Activated CD4-positive, alpha-beta T cell treated with anti-CD3 and anti-CD28 coated beads for 36 hours (primary cell): ENCODE measurements at places on chromosomes 6 and 20.

DNA sequence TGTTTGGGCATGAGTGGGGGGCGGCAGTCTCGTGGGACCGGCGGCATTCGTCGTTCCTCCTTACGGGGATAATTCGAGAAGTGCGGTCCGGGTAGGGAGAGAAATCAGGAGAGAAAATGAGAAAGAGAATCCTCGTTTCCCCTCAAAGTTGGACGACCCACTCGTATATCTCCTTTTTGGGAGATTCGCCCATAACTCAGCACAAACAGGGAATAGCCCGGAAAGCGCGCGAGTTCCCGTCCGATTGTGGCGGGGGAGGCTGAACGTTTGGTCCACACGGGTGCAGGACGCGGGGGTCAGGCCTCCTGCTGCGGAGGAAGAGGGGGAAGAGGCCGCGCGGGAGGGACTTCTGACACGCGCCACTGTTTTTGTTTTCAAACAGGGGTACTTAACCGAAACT, 42.4 kb downstream of the POPDC3 start:
- no peak for DNase-seq

DNA sequence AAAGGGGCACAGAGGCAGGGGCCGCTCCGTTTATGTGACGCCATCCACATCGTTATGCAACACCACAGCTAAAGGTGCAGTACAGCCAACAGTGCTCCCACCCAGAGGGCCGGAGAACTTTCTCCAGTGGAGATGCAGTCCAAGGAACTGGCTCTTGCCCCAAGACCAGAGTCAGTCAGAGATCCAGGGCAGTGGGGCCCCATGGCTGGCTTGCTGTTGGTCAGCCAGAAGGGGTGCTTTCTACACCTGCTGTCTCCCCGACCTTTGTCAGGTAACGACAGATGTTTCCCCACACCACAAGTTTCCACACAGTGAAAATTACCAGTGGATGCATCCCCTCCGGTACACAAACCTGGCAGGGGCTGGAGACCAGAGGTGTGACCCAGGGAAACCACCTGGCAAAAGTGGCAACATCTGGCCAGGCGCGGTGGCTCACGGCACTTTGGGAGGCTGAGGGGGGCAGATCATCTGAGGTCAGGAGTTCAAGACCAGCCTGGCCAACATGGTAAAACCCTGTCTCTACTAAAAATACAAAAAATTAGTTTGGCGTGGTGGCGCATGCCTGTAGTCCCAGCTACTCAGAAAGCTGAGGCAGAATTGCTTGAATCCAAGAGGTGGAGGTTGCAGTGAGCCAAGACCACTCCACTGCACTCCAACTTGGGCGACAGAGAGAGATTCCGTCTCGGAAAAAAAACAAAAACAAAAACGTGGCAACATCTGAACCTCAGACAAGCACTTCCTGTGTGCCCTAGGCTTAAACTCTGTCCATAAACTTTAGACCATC, 34.9 kb downstream of the UBE2V1 start:
- no peak for DNase-seq

DNA sequence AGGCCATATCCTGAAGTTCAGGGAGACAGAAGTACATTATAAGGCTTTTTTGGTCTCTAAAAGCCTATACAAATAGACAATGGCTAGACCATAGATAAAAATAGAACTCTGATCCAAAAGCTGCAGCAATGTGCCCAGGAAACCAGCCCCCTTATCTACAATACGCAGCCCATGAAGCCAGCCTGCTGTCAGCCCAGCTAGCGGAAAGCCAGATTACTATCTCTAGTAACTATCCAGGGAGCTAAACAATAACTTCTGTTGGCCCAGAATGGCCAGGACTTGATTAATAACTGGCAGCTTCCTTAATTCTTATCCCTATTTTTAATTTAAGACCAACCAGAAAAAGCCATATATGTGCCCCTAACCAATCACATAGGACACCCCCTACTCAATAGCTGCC, 160.4 kb upstream of the SMLR1 start:
- no peak for DNase-seq

GRCh38 chr20:44479643-44480042, 4.0 kb downstream of the TTPAL start:
- DNase-seq: no peak

GRCh38 chr20:59994697-59995122, 36.5 kb downstream of the CDH26 start:
- DNase-seq: no peak

DNA sequence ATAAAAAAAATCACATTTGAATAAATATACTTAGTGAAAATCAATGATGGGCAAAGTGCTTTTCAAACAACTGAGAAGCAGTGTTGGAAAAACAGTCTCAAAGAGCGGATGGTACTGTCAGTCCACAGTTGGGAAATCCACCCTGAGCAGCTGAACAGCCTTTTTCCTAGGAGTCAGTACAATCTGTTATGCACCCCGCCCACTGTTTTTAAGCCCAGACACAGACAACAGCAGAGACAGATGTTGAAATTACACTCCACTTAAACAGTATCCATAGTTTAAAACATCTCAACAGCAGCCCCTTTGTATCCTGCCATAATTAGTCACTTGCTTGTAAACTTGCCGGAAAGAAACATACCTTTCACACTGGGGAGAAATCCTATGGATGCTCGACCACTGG, 372 bp downstream of the KIAA0408 start:
- DNase-seq: no peak

GRCh38 chr6:163162007-163162873, 252.3 kb upstream of the QKI start:
- DNase-seq: no peak

DNA sequence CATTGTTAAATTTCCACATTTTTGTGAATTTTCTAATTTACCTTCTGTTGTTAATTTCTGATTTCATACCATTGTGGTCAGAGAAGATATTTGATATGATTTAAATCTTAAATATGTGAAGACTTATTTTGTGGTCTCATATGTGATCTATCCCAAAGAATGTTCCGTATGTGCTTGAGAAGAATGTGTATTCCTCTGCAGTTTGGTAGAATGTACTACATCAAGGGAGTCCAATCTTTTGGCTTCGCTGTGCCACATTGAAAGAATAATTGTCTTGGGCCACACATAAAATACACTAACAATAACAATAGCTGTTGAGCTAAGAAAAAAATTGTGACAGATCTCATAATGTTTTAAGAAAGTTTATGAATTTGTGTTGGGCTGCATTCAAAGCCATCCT, 176.2 kb upstream of the PRND start:
- no peak for DNase-seq

GRCh38 chr6:52591832-52592231, 15.0 kb upstream of the TRAM2 start:
- DNase-seq: no peak

- DNase-seq: no peak
Measured at GRCh38 chr6:3190056-3190455, 32.7 kb upstream of the TUBB2A start.

GRCh38 chr20:44023515-44024371, 109.1 kb downstream of the TOX2 start:
- no peak for DNase-seq

- no peak for DNase-seq
Measured at GRCh38 chr20:24546232-24546892, 76.9 kb downstream of the SYNDIG1 start.

DNA sequence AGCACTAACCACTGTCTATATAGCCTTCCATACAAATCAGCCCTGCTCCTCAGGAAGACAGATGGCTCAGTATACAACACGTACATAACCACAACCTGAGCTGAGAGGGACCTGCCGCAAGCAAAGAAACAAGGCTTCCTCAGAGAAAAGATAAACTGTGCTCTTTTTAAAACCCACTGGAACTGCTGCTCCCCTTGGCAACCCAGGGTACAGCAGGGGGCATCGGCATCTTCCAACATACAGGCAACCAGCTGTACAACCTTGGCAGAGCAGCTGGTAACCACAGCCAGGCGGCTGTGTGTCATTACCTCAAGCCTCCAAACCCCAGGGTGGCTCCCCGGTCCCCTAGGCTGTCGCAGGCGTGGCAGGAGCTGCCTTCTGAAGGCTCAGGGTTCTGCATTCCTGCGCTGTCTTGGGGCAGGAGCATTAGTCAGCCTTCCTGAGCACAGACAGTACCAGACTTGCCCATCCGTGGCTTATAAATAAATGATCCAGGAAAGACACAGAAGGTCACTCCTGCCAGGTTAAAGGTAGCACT, 249.5 kb downstream of the ADGRG6 start:
- peak; percentile 82 for DNase-seq

- no peak for DNase-seq
Measured at GRCh38 chr6:166713434-166714186, 86.6 kb upstream of the RPS6KA2 start.

DNA sequence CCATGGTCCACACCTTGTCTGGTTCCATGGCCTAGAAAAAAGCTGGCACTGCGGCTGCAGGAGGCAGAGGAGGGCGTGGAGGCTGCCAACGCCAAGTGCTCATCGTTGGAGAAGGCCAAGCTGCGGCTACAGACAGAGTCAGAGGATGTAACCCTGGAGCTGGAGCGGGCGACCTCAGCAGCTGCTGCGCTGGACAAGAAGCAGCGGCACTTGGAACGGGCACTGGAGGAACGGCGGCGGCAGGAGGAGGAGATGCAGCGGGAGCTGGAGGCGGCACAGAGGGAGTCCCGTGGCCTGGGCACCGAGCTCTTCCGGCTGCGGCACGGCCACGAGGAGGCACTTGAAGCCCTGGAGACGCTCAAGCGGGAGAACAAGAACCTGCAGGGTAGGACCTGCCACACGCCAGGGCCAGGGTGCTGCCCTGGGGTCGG, 43.4 kb downstream of the MYH7B start:
- DNase-seq: no peak

GRCh38 chr6:41375598-41376151, 40.3 kb downstream of the NCR2 start:
- DNase-seq: no peak

- DNase-seq: no peak
Measured at GRCh38 chr6:89267918-89268317, 47.2 kb downstream of the GABRR2 start.

DNA sequence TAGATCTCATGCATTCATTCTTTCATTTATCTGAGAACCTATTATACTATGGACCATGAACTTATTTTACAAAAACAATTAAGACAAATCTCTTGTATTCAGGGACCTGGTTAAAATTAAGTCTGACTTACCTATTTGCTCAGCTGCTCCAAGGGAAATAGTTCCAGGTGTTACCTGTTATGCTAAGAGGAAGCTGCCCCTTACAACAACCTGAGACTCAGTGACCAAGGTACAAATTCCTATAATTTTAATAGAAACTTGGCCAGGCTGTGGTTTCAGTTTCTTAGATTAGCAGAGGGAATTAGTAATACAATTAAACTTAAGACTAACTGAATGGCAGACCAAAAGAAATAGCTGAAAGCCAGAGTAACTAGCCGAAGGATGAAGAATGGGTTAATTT, 48.2 kb upstream of the GMPR start:
- no peak for DNase-seq

DNA sequence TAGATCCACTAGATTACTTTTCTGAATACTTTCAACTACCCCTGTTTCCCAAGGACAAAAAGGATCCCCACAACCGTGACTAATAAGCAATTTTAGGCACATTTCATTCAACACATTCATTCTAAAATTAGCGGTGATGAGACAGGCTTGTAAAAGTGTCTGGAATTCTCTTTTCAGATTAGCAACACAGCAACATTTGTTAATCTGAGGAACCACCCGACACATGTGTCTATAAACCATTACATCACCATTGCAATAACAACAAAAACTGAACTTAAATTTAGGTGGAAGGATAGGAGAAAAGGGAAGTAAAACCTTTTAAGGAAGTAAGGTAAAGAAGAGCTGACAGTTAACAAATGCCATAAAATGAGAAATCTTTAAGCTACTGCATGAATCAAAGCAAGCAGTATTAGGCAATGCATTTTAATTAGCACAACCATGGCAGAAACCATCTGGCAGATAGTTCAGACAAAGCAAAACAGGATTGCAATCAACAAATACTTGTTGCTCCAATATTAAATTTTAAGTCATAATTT, 49.1 kb downstream of the MAP3K7 start:
- DNase-seq: no peak

GRCh38 chr6:111523484-111524167, 40.6 kb upstream of the REV3L start:
- no peak for DNase-seq

DNA sequence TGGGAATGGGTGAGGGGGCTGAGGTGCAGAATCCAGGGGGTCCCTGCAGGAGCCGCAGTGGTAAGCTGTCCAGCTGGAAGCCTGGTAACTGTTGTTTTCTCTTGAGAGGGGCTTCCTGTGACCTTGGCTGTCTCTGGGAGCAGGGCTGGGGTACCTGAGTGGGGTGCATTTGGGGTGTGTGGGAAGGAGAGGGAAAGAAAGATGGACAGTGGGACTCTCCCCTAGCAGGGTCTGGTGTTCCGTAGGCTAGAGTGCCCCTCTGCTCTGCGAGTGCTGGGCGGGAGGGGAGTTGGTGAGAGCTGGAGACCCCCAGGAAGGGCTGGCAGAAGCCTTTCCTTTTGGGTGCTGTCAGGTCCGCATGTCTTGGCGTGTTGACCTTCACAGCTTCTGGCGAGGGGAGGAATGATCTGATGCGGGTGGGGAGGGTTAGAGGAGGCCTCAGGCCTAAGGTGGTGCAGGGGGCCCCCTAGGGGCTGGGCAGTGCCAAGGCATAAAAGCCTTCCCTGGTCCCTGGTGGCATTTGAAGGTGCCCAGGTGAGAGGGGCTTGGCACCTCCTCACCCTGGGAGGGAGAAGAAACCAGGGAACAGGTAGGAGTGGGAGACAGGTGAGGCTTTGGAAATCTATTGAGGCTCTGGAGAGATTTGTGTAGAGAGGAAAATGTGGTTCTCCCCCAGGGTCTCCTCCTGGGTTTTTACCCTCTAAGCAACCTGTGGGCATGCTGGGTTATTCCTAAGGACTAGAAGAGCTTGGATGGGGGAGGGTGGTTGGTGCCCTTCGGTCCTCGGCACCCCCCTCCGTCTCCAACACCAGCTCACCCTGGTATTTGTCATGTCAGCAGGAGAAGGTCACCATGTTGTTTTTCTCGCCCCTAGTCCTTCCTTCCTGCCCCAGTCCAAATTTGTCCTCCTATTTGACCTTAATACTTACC, 3.3 kb downstream of the VEGFA start:
- peak; percentile 79 for DNase-seq

GRCh38 chr6:17653198-17653882, 53.2 kb downstream of the FAM8A1 start:
- no peak for DNase-seq

GRCh38 chr6:84669945-84670344, 94.5 kb downstream of the TBX18 start:
- no peak for DNase-seq

DNA sequence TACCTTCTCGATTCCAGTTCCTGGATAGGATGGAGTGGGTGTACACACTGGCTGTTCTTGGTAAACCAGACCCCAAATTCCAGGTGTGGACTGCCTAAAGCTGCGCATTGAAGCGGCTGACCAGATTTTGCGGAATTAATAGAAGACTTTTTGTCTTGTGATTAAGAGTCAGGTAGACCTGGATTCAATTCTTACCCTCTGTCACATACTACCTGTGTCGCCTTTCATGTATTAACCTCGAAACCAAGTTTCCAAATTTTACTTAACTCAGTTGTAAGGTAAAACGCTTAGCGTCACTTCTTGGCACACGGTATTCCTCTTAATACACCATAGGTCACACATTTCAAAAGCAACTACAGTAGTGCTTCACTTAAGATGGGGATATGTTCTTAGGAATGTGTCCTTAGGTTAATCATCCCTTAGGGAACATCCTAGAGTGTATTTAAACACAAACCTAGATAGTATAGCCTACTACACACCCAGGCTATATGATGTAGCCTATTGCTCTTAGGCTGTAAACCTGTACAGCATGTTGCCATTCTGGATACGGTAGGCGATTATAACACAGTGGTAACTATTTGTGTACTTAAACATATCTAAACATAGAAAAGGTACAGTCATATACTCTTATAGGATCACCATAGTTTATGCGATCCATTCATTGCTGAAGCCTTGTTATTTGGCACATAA, 733 bp upstream of the GOPC start:
- no peak for DNase-seq

GRCh38 chr6:140107216-140107615, 732.8 kb upstream of the CITED2 start:
- DNase-seq: no peak
